ENCODE measurements at places on chromosomes 7 and 10.

GRCh38 chr7:83486957-83487356, 162.0 kb downstream of the SEMA3E start:
- DNase-seq = no peak

DNA sequence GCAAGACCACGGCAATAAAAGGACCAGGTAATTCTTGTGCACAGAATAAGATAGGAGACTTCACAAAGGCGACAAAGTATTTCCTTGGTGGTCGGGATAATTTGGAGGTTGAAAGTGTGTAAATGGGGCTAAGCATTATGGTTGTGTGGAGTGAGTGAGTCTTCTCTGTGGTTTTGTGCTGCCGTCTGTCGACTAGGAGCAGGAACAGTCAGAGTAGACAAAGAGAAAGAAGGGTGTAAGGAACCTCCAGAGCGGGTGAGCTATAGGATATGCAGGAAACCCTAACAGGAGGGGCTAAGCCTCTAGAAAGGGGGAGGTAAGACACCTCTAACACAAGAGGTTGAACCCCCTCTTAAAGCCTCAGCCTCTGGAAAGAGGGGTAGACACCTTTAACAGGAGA, 201.6 kb downstream of the SH2D4B start:
- DNase-seq = no peak

DNA sequence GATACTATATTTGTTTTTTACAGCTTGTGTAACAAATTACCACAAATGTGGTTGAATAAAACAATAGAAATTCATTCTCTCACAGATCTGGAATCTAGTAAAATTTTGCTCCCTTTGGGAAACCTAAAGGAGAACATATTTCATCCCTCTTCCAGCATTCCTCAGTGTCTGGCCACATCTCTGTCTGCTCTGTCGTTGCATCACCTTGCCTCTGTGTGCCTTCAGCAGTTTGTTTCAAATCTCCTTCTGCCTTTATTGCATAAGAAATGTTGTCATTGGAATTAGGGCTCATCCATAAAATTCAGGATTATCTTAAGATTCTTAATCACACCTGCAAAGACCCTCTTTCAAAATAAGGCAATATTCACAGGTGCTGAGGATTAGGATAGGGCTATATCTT, 14.5 kb downstream of the OR2A14 start:
- no peak for DNase-seq

- DNase-seq = peak; percentile 64
These were observed 120.2 kb upstream of the TMEM229A start for GRCh38 chr7:124152859-124153692.

DNA sequence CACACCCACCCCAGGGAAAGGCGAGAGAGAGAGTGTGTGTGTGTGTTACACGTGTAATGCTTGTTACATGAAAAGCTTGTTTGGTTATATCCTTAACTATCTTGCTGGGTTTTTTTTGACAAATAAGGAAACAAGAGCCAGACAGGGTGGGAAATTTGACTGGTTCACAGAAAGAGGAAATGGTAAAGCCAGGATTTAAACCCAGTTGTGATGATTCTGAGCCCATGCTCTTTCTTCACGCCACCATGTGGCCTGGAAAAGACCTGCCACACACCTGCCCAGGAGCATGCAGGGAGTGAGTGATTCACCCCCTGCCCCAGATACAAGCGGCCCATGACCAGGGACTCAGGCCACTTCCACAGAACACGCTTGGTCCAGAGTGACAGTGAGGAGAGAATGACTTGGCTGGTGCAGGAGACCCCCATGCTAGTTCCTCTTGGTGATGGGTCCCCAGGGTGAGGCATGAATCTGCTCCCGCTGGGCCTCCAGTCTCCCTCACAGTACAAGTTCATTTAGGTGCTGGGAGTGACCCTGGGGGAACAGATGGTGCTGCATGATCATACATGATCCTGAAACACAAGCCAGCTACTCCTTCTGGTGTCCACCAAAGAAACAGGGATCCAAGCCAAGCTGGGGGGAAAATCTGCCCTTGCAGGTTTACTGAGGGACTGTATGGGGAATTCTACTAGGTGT, 21.0 kb upstream of the EIF5AL1 start:
- no peak for DNase-seq

- DNase-seq = no peak
These were observed 471.1 kb upstream of the GALNT17 start for GRCh38 chr7:70660819-70661191.

DNA sequence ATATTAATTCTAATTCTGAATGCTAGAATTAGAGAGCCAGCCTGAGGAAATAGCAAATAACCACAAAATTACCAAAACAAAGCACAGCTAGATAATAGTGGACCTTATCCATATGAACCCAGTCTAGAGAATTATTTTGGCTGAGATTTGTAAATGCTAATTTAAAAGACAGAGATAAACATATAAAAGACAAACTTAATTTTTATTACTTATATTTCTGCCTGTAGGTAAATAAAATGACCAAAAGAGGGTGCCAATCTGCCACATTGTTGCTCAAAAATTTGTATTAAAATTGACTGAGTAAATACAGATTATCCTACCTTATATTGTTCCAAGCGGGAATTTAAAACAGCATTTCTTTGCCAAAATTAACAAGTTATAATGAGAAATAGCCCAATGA, 20.2 kb downstream of the RTKN2 start:
- DNase-seq = no peak

DNA sequence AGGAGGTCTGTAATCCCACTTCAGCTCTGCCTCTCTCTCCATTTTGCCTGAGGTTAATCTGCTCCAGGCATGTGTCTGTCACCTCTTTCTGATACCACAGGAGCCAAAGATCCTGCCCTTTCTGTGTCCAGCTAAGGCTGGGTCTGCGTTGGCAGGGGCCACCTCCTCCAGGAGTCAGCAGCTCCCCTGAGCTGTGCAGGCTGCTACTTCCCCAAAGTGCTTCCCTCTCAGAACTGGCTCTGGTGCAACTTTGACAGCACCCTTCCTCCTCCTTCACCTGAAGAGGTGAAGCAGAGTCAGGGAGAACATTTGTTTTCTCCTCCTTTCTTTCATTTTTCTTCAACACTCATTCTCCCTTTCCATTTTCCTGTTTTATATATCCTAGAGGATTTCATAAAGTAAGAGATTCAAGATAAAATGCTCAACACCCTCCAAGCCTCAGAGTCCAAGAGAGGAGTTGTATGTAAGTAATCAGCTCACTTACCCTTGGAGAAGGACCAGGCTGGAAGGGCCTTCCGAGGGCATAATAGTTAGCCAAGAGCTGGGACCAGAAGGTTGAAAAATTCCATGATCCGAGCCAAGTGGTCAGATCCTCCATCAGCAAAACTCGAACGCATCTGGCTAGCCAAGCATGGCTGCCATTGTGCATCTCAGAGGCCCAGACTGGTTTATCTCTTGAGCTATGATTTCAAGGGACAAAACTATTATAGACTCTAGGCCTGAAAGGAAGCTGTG, 257.3 kb downstream of the PTEN start:
- DNase-seq = no peak

Data from hippocampal formation (tissue), 2 donors.